ENCODE measurements at places on chromosomes 3 and 15.
A peak's percentile ranks its signal among the peaks of the same experiment; 100 is the strongest.

DNA sequence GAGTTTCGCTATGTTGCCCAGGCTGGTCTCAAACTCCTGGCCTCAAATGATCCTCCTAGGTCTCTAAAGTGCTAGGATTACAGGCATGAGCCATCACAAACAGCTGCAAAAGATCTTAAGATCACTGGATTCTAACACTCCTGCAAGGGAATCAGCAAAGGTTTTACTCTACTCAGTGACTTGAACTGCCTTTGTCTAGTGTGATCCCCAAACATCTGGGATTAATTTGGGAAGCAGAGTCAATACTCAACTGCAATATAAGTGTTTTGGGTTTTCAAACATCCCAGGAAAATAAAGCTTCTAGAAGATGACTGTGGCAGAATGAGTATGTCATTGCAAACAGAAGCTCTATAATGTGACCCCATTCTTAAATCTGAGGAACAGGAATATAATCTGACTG lies 7.2 kb downstream of the SPG21 start:
- DNase-seq: peak; percentile 38

- DNase-seq: no peak
Measured at GRCh38 chr15:87038404-87038803, 958.7 kb downstream of the AGBL1 start.

- DNase-seq: no peak
Measured at GRCh38 chr3:136898954-136899353, 36.9 kb downstream of the NCK1 start.

DNA sequence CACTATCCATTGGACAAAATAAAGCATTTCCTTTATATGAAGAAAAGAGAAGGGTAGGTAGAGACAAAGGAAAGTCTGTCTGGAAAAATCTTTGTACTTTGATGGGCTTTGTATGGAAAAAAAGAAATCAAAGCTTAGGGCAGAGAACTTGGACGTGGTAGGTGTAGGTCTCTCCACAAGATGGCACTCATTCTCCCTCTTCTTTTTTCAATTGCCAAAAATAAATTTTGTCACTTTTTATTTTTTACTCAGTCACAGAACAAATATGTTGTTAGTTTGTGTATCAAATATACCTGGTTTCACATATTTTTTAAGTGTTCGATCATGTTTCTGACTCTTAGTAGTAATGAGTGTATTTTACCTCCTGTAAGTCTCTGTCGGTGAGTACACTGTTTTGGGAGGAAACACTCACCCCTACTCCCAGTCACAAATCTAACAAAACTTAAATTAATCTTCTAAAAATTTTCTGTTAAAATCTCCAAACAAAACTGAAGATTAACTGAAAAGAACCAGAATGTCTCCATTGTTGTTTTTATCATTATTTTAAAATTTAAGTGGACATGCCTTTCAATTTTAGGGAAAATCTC lies 415.8 kb upstream of the GOLIM4 start:
- DNase-seq: no peak

- DNase-seq: no peak
Measured at GRCh38 chr3:112606098-112606497, 34.8 kb downstream of the CCDC80 start.

- no peak for DNase-seq
Measured at GRCh38 chr3:170572665-170573253, 13.1 kb downstream of the SLC7A14 start.

- no peak for DNase-seq
Measured at GRCh38 chr15:83144771-83145170, 37.3 kb downstream of the TM6SF1 start.

GRCh38 chr3:47420044-47420430 lies 39.2 kb downstream of the PTPN23 start:
- no peak for DNase-seq
